ENCODE measurements at places on chromosomes 12 and 14.

DNA sequence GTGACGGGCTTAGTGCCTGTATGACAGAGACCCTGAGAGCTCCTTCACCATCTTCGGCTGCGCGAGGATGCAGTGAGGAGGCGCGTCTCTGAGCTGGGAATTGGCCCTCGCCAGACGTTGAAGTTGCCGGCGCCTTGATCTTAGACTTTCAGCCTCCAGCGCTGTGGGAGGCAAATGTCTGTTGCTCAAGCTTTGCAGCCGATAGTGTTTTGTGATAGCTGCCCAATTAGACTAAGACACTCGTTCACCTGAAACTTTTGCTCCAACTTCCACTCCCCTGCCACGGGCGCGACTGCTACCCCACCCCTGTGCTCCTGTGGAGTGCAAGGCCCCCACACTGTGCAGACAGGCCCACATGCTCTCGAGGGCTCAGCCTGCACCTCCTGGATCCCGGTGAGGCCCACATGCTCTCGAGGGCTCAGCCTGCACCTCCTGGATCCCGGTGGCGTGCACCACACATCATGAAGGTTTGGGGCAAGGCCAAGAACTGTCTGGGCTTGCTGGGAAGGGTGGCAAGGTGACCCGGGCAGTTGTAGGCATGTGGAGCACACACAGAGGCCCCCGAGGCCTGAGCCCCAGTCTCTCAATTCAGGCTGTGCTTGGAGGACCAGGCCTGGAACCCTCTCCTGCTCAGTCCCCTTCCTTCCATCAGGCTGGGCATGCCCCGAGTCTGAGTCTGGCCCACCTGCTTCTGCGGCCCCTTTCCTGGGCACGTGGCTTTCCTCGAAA, 324.6 kb downstream of the TMEM121 start:
- no peak for DNase-seq

- DNase-seq = no peak
These were observed 7.3 kb downstream of the AKT1 start for GRCh38 chr14:104788161-104788818.

GRCh38 chr14:100692859-100693558, 33.7 kb upstream of the DLK1 start:
- no peak for DNase-seq

DNA sequence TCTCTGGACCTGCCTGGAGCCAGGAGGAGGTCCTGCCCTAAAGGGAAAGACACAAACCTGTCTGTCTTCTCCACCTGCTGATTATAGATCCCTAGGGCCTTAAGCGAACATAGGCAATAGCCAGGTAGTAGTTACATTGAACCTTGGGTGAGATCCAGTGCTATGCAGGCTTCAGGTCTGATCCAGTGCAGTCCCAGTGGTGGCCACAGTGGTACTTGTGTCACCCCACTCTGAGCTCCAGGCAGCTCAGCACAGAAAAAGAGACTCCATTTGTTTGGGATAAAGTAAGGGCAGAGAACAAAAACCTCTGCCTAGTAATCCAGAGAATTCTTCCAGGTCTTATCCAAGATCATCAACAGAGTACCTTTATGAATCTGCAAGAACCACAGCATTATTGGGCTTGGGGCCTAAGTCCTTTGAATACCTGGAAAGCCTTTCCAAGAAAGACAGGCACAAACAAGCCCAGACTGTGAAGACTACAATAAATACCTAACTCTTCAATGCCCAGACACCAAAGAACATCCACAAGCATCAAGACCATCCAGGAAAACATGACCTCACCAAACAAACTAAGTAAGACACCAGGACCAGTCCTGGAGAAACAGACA, 60.4 kb upstream of the KTN1 start:
- DNase-seq = no peak

GRCh38 chr14:101591582-101591981, 30.3 kb downstream of the DIO3 start:
- no peak for DNase-seq

- no peak for DNase-seq
These were observed 148.6 kb downstream of the ANO4 start for GRCh38 chr12:100942984-100943749.

DNA sequence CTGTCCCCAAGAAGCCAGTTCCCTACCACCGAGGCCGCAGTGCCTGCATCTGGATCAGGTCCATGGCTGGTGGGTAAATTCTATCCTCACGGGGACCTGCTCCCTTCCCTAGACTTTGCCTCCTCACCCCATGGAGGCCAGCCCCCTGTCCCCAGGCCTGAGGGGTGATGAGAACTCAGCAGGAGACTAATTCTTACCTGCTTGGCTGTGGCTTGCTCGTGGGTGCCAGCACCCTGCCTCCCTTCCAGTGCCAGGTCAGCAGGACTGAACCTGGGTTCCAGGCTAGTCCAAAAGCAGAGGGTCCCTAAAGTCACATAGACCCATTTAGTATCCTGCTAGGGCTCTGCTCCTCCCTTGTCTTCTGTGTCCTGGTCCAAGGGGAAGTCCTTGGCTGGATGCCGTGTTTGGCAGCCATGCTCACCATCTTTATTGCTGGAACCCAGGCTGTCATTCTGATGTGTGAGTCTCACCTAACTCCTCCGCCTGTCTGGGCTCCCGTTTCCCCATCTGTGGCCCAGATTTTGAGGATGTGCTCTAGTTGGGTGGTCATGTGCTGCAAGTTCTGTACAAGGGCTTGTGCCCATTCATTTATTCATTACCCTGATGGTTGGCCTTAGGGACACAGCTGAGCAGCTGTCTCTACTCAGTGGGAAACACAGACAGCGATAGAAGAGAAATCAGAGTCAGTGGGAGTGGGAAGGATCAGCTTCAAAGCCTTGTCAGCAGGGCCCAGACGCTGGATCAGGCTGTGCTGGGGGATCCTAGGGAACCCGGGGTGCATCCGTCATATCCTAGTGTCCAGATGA, 949 bp downstream of the PLBD2 start:
- DNase-seq = no peak

DNA sequence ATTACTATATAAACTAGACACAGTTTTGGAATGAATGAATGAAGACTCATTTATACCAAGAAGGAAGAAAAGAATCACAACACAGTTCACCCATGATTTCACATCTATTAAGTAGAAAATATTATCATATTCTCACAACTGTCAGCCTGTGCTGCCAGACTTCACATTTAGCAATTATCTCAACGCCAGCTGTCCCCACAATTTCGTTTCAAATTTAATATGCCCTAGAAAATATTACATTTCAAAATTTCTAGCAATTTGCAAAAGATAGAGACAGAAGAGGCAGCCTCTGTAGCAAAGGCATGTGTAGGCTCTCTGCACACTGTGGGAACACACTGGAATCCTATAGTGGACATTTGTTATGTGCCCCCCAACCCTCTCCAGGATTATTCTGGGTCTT, 83.6 kb downstream of the ANKS1B start:
- no peak for DNase-seq

DNA sequence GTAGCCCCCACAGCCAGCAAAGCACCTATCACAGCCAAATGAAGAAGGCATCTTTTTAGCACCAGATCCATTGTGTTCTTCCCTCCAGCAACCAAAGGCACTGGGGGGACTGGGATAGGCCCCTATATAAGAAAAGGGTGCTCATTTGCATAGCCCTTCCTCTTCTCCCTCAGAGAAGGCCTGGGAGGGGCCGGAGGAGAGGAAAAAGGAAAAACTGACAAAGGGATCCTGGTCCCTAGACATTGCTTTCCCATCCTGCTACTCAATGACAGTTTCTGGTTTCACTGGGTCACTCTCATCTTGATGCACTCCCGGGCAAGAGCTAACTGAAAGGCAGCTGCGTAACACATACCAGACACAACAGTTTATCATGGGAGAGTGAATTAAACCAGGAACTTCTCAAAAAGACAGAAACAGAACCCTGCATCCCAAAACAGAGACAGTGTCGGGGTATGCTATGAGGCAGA, at the start of gene PMEL:
Gene PMEL, minus strand, starts transcription at position 102 of the 467 bp plus-strand sequence. Its CDS starts 31 bp downstream, at position 71.
- no peak for DNase-seq

- no peak for DNase-seq
These were observed 2.3 kb downstream of the LAG3 start for GRCh38 chr12:6774499-6775062.

GRCh38 chr12:132163041-132163910, 19.0 kb downstream of the NOC4L start:
- no peak for DNase-seq

- no peak for DNase-seq
These were observed 619.3 kb downstream of the SNAPC1 start for GRCh38 chr14:62381311-62382070.

DNA sequence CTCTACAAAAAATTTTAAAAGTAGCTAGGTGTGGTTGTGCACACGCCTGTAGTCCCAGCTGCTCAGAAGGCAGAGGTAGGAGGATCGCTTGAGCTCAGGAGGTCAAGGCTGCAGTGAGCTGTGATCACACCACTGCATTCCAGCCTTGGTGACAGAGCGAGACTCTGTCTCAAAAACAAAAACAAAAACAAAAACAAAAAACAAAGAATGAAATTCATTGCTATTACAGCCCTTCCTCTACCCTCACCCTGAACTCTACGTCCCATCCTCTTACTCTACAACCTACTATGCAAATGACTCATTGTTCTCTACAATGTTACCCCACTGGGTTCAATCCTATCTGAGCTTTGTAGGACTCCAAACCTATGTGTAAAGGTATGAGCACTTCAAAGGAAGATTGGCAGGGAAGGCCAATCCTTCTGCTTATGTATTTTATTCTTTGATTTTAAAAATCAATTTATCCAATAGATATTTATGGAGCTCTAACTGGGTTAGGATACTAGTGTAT, 39.3 kb downstream of the NINJ2 start:
- no peak for DNase-seq

GRCh38 chr12:93990832-93991803, 157.3 kb upstream of the PLXNC1 start:
- DNase-seq = no peak

DNA sequence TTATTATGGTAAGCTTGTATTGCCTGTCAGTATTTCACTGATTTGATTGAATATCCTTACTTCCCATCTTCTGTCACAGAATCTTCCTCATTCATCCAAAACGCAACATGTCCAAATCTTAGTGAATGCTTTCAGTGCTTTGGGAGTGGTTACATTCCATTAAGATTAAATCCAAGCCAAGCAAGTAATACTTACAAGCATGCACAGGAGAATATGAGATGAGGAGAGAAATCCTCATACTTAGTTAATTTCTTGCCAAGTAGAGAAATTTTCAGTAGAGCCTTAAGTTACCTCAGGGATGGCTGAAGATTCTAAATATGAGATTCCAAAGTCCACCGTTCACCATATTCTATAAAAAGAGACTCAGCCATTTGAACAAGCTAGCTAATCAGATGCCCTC, 316.0 kb downstream of the RAD51B start:
- no peak for DNase-seq

GRCh38 chr14:89866458-89866857, 88.1 kb downstream of the EFCAB11 start:
- no peak for DNase-seq

DNA sequence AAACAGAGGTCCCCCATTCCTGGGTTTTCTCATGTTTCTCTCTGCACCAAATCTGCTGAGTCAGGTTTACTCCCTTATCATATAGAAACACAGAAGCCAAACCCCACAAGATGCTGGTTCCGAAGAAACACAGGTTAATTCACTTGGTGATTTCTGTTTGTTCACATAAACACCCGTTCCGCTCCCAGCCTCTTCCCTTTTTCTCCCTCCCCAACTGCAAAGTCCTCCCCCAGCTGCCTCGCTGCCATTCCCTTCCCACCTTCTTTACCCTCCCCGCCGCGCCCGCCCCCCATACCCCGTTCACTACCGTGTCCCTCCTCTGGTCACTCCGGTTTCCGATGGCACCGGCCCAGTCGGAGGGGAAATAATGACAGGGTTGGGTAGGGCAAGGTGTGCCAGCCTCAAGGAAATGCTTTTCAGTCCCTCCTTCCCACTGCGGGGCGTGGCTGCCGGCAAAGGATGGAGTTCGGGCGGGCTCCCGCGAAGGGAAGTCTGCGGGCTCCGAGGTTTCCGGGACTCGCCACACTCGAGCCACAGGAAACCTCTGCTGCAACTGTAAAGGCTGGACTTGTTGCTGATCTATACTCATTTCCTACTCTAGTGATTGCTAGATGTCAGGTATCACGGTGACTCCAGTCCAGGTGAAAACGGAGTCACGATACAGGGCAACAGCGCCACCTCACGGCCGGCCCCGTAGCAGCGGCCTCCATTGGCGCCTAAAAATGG, at the start of gene STYK1:
Gene STYK1, minus strand, starts transcription at position 394 of the 726 bp plus-strand sequence. CDS start 39,434 bp downstream, outside the sequence.
- peak; percentile 80 for DNase-seq

DNA sequence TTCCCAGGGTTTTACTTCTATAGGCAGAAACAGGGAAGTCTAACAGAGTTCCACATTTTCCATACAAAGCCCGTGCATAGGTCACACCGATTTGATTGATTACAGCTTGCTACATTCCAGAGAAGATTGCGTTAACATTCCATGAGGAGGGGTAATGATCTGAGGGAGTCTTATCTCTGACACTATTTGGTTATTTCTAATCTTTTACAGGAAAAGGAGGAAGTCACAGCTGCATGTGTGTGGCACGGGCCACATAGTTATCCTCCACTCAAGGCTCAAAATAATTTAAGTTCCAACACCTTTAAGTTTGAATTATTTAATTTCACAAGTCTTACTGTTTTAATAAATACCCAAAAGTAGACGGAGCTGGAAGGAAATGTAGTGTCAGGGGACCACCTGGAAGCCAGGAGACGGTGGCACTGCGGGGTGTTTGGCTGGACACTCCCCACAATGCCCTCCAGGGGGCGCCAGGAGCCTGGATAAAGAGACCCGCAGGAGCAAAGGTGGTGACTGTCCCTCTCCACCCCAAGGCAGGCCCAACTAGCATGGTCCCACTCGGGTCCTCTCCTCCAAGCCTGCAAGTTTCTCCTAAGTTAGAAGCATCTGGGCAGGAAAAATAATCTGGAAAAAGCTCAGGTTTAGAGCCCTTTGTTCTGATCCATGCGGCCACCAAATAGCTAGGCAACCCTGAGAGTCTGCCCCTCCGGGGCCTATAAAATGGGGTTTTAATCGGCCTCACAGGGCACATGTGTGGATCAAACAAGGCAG, 20.2 kb downstream of the KRT8 start:
- peak; percentile 84 for DNase-seq

GRCh38 chr12:21695986-21696385, 38.3 kb upstream of the LDHB start:
- no peak for DNase-seq

- DNase-seq = no peak
These were observed 58.5 kb downstream of the GPR135 start for GRCh38 chr14:59406454-59407245.
